Activated CD4-positive, alpha-beta T cell treated with anti-CD3 and anti-CD28 coated beads, Interleukin-10, Interleukin-2, amounts not matched to agents 100 ng/mL and 50 ng/mL, durations not matched to agents 16 hours and 8 hours (primary cell): ENCODE measurements at places on chromosomes 4 and X.

DNA sequence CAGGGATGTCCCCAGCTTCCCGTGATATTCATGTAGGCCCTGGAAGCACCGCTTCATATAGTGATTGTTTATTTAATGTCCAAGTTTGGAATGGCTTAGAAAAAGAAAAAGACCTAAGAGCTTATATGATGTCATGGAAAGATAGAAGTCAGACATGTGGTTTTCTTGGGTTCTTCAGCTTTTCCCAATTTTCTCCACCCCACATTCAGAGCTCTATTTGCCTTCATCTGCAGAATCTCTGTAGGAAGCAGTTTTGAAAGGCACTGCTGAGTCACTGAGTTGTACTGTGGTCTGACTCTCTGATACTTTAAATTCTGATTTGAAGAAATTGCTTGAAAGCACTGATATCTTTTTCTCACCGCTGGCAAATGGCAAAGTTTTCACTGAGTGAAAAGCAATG is 120.6 kb upstream of the EDNRA start:
- DNase-seq: no peak

DNA sequence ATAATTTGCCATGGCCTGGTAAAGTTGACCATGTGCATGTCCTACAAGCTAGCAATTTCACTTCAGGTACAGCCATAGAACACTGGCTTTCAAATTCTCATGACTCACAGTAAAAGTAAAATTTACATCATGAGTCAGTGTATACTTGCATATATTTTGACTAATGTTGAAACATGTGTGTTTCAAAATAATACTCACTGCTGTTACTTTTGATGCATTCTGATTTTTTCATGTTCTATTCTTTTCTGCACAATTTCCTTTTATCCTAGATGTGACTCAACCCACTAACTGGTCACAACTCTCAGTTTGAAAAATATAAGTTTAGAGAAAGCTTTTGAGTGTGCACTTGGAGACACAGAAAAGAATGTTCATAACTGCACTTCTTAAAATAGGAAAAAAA is 365.7 kb downstream of the FGF13 start:
- DNase-seq: peak; percentile 71

DNA sequence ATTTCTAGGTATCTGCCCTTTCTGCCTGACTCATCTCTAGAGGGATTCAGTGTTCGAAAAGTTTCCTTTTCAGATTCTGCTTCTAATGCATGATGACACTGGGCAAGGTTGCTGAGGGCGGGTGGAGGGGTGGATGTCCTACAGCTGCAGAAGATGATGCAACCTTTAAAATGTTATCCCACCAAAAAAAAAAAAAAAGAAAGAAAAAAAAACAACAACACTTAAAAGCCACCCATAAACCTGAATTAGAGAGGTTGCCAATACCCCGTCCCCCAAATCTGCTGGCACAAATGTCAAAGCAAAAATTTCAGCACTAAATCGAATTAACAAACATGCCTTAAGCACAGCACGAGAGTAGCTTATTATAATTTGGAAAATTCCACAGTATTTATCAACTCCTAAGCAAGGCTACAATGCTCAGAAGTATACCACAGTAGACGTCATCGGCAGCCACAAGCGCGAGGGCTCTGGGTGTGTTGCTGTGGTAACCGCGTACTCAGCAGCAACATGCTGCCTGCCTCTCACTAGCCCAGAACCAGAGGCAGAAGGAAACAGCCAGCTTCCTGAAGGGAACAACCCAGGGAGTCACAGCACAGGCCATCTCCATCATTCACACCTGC is 167.5 kb upstream of the MAP3K15 start:
- DNase-seq: peak; percentile 86

- DNase-seq: peak; percentile 33
Measured at GRCh38 chrX:39955625-39956024, 142.1 kb downstream of the BCOR start.

DNA sequence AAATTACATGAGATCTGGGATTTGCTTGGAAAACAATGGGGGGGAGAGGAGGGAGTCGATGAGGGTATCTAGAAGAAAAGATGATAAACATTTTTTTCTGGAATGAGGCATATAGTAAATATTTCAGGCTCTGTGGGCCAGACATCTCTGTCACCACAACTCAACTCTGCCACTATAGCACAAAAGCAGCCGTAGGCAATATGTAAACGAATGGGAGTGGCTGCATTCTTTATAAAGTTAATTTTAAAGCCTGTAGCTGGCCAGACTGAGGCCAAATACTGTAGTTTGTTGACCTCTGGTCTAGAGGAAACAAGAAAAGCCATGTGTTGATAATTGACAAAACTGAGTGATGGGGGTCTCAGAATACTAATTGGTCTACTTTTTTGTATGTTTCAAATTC is 14.1 kb upstream of the TCEANC start:
- no peak for DNase-seq

DNA sequence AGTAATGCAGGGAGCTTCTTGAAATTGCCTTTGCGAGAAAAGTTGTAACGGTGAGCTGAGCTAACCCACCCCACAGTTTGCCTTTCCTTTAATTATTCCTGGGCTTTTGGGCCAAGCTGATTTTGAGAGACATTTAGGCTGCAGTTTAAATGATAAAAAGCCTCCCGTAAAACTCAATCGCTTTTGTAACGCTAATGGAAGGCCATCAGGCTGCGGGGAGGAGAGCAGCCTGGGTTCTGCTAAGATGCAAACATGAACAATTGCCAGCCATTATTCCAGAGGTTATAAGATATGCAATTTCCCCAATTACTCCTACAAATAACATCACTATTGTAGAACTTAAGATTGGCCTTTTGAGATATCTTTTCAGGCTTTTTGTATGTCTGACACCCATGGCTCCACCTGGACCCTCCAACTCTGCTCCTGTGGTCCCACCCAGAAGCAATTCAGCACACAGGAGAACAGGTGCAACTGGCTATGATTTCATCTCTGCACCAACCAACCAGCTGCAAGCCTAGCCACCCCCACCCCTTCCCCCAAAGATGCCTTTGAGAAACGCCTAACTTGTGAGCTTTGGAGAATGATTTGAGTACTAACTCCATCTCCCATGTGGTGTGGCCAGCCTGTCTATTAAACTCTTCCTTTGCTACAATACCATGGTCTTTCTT is 108.2 kb upstream of the FAM9C start:
- DNase-seq: no peak

DNA sequence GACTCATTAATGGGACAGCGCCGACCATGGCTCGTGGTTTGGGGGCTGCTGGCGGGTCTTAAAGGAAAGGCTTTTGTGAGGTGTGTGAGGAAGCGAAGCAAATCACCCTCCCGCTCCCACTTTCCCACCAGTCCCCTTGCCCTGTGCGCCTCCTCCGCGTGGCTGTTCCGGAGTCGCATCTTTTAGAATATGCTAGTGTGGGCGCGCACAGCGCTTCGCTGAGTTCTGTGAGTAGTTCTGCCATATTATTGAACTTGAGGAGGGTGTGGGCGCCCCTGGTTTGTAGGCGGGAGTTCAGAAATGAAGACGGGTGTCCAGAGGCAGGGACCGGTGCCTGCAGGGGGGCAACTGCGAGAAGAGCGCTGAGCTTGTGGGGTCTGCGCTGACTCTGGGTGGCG is 49.1 kb downstream of the ZNF141 start:
- no peak for DNase-seq

DNA sequence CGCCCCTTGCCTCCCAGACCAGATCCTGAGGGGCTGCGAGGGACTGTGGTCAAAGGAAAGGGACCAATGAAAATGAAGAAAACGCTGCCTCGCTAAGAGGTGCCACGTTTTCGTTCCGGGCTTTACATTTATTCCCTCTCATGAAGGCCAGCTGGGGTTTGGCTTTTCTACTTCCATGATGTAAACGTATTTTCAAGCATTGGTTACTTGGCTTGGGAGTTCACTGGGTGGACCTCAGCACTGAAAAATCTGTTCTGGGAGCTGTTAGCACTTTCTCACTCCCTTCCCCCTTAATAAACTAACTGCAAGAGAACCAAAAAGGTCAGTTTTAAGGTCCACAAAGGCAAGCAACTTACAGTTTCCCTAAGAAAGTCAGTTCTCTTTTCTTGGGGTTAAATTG is 40.6 kb upstream of the ADGRG2 start:
- DNase-seq: no peak

GRCh38 chrX:70434914-70435586 is 9.6 kb upstream of the DLG3 start:
- DNase-seq: no peak

GRCh38 chr4:100130491-100130890 is 59.8 kb downstream of the DDIT4L start:
- no peak for DNase-seq

DNA sequence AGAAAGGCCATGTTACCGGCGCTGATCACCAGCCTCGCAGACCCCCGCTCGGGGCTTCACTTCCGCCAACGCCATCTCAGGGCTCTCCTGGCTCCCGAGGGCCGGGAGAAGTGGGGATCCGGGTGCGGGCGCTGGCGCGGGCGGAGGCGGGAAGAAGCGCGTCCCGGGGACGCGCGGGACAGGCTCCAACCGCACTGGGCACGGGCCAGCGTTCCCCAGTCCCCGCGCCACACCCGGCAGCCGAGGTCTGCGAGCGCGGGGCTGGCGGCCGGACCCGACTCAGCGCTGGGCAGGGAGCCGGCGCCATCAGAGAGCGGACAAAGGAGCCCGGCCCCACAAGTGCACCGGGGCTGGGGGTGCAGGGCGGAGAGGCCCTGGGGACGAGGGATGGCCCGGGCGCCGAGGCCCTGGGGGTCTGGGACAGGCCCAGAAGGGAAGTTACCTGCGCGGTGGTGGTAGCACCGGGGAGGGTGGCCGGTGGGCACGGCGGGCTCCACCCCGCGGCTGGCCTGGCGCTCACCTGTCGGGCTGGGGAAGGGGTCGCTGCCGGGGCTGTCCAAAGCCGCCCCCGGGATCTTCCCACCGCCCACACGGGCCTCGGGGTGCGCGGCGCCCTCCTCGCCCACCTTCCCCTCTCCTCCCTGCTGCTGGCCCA is 449 bp downstream of the CTPS2 start:
- DNase-seq: no peak

- no peak for DNase-seq
Measured at GRCh38 chr4:25308306-25308705, 4.3 kb upstream of the ZCCHC4 start.

DNA sequence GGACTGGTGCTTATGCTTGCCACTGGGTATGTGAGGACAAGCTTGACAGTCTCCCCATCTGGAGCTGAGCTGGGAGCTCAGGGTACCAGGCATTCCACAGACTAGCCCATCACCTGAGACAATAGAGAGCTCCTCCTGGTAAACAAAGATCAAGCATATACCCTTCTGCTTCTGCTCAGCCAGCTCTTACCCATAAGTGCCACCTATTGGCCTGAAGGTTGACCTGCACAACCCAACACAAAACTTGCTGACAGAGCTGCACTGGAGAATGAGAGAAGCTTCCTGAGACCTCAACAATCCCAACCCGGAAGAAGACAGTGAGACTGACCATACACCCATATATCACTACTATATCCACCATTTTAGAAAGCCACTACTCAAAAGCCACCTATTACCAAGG is 1049.2 kb upstream of the INTU start:
- DNase-seq: no peak

- DNase-seq: no peak
Measured at GRCh38 chrX:8462488-8462887, 2.1 kb upstream of the VCX3B start.

DNA sequence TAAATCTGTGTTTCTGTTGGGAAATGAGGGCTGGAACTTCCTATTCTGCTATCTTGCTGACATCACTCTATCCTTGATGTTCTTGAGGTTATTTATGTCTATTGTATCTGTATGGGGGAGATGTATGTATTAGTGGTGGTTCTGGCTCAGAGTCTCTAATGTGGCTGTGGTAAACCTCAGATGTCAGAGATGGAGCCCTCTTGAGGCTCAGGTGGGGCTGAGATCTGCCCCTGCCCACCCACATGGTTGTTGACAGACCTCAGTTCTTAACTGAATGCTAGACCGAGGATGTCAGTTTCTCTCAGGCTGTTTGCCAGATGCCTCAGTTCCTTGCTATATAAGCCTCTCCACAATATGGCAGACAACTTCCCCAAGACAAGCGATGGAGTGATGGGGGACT is 3.3 kb upstream of the CPE start:
- no peak for DNase-seq

- DNase-seq: peak; percentile 52
Measured at GRCh38 chrX:135707880-135708279, 5.6 kb upstream of the CT45A1 start.

GRCh38 chr4:141331534-141332358 is 111.1 kb downstream of the ZNF330 start:
- DNase-seq: no peak

GRCh38 chrX:135505351-135505750 is 15.1 kb upstream of the INTS6L start:
- no peak for DNase-seq

DNA sequence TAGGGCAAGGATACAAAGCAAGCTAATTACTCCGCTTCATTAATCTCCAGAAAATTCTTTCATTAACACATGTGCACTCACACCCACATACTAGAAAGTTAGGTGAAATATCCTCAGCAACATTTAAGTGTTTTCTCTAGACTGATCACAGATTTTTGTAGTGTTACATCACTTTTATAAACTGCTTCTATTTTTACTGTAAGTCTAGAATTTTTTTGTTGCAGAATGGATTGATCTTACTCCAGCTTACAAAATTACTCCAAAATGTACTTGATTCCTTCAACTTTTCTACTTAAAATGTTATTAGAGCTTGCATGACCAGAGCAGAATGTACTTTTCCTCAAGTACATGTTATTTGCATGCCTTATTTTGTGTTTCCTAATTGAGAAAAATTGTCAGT is 2325.2 kb downstream of the PCDH7 start:
- no peak for DNase-seq

GRCh38 chr4:17497890-17498523 is 13.9 kb downstream of the QDPR start:
- no peak for DNase-seq

DNA sequence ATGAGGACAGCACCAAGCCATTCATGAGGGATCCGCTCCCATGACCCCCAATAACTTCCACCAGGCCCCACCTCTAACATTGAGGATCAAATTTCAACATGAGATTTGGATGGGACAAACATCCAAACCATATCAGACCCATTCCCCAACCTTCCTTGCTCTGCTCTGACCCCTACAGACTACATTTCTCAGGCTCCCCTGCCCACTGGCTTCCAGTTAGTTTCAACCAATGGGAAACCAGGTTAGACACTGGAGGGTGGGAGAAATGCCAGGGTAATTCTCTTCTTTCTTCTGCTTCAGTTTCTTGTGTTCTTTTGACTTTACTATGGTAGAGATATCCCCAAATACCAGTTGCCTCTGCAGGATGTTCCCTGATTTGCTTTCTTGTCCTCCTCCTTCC is 125.7 kb downstream of the CLCN4 start:
- no peak for DNase-seq
